ENCODE measurements at places on chromosomes 7 and 10.

GRCh38 chr10:71323407-71323806 lies 4.3 kb downstream of the SLC29A3 start:
- DNase-seq, result no peak

DNA sequence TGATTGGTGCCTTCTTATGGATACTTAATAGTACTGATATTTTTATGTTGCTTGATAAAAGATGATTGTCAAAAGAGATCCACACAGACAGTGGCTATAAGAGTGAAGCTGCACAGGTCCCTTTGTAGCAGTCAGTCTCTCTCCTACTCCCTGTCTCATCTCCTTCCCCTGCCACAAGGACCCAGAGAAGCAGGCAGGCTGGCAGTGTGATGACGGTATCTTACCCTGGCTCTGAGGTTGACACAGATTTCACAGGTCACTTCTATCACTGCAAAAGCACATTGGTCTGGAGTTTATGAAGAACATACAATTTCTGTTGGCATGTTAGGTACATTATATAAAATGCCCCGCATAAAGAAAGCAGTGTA lies 64.4 kb upstream of the AHR start:
- DNase-seq, result no peak

GRCh38 chr10:77618117-77618516 lies 19.5 kb downstream of the KCNMA1 start:
- no peak for DNase-seq

GRCh38 chr7:6271060-6271658 lies 1.3 kb downstream of the CYTH3 start:
- DNase-seq, result peak; percentile 5

DNA sequence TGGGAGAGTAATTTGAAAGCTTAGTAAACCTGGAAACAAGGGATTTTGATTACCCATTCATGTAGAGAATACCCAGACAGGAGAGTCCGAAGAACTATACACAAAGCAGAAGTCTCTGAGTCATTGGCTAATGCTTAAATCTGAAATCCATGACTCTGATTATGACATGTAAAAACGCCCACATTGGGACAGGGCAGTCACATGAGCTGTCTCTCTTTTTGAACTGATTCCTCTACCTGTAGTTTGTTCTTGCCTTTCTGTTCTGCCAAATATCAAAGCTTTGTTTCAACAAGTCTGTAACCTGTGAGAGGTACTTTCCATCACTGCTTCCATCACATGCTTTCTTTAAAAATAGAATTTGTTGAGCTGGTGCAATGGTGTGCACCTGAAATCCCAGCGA lies 4.3 kb upstream of the GPNMB start:
- DNase-seq, result no peak

- no peak for DNase-seq
Measured at GRCh38 chr10:66144016-66144415, 781.8 kb upstream of the LRRTM3 start.

DNA sequence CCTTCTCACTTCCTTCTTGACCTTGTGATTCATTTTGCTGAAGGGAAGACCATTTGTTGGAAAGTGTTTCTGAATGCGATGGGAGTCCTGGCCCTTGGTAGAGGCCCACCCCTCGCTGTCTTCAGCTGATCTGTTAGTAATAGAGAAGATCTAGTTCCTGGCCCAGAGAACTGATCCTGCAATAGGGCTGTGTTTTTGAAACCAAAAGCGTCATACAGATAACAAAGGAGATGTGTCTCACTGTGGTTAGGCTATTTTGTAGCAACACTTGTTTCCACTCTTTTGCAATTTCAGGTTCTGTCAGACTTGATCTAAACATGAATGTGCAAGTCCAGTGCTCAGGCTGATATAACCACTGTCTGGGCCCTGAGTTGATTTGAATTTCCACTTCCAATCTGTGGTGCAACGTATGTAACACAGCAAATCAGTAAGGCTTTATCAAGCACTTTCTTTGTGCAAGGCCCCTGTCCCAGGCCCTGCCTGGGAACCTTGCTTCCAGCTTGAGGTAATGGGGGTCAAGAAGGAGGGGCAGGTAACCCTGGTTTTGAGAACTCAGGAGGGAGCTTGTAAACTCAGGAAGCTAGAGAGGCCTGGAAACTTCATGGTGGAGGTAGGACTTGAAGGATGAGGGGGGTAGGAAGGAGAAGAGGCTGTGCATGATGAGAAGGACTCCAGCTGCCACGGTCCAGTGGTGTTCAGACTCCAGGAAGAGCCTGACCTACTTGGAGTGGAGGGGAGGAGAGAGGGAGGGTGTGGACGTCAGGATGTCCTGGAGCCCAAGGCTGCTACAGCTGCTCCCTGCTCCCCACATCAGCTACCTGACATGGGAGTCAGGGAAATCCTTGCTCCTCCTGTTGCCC lies 42.2 kb upstream of the SRGN start:
- no peak for DNase-seq

- DNase-seq, result no peak
Measured at GRCh38 chr7:4745971-4746919, 29.2 kb upstream of the AP5Z1 start.

DNA sequence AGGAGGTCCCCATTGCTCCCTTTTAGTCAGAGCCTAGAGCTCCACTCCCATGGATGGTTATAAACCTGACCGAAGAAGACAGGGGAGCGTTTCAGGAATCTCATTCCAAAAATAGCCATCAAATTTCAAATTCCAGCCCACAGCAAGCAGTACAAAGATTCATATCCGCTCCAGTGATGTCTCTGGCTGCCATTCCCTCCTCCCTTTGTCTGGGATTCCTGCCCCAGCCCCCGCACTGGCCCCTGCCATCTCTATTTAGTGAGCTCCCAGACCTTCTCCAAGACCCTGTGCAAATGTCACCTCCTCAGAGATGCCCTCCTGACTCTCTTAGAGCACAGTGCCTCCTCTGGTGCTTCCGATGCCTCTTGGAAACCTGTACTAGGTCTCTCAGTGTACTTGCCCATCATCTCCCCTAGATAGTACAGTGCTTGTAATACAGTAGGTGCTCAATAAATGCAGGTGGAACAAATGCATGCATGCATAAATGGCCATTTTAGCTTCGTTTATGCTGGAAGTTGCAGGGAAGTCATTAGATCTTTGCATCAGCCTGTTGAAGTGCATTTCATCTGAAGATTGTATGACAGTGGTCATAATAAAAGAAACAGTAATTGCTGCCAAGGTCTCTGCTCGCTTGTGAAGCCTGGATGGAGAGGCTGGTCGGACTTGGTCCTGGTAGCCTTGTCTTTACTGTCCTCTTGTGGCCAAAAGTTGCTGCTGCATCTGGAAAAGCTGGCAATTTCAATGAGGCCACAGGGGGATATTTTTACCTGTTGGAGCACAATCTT lies 32.0 kb upstream of the HABP2 start:
- DNase-seq, result no peak

GRCh38 chr7:37236906-37237305 lies 211.8 kb downstream of the ELMO1 start:
- no peak for DNase-seq

DNA sequence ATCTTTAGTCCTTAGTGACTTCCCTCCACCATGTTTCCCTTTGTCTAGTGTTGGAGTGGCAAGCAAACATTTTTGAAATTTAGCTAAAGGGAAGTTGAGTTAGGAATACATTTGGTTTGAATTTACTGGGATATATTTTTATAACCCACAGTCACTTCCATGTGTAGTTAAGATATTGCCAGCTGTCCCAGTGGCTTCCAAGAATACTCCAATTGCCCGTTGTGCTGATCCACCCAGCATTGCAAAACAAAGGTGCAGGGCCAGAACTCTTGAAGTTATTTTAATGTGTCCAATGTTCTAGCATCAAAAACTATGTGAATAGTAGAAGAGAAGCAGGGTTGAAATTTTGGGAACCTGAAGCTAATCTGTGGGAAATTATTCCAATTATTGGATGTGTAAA lies 2.5 kb upstream of the P4HA1 start:
- no peak for DNase-seq

GRCh38 chr7:3980300-3980643 lies 679.2 kb downstream of the SDK1 start:
- no peak for DNase-seq

- no peak for DNase-seq
Measured at GRCh38 chr10:62171791-62172190, 96.9 kb downstream of the RTKN2 start.

GRCh38 chr10:32160864-32161263 lies 104.6 kb upstream of the KIF5B start:
- no peak for DNase-seq

- DNase-seq, result no peak
Measured at GRCh38 chr7:125908711-125909110, 979.1 kb upstream of the POT1 start.

GRCh38 chr10:27372095-27372494 lies 131.5 kb upstream of the ACBD5 start:
- DNase-seq, result no peak

DNA sequence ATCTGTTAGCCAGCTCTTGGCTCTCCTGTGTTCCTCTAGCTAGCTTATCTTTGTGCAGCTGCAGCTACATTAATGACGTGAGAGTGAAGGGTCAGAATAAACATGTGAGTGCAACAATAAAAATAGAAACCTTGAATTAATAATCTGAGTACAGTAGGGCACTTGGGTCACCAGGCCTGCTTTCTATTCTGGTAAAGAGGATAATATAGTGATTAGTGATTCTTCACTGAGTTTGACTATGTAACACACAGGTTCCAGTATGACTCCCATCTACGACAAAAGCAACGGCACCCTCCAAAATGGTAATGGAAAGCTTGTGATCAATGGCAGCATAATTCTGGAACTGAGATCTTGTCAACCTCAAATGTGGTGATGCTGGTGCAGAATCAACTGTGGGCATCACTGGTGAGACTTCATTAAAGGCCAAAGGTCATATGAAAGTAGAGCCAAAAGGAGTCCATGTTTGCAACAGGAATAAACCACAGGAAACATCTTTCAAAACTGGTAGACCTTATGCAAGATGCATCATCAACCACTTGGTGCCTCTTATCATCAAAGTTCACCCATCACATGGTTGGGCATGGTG lies 77.6 kb downstream of the NRBF2 start:
- DNase-seq, result no peak

DNA sequence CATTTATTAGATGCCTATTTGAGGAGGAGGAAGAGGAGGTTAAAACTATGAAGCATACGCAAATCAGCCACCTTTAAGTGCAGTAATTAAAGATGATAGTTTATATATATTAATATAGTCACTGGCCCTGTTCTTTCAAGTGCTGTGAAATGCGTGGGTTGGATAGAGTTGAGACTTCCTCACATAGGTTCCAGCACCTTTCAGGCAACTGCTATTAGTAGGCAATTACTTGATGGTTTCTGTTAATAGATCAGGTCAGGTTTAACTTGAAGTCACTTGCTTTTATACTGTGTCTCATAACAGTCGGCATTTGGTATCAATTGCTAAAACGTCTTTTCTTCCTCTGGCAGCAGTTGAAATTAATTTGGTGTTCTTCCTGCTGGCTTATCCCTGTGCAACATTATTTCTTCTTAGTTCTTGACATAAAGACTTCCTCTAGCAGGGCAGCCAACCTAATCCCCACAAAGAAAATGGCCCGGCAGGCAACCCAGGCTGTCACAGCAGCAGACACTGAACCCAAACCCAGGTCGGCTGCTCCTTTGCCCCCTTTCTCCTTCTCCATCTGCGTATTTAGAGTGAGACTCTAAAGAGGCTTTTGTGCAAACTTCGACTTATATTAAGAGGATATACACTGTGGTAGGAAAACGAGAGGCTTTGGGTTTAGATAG lies 35.3 kb upstream of the BET1 start:
- DNase-seq, result no peak

DNA sequence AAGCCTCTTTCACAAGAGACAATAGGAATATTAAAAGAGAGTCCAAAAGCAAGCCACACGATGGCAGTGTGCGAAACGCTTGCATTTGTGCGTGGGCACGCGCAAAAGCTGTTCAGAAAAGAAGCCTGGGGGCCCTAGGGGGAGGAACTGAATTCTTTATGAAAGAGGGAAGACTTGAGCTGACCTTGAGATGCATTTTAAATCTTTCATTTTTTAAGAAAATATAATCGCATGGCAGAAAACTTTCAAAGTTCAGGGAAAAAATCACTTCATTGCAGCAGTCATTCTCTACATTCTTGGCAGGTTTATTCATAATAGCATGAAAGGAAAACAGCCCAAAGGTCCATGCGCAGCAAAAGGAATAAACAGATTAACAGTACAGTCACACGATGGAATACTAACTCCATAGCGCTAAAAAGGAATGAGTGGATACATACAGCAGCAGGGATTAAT lies 206.5 kb upstream of the PRKCQ start:
- DNase-seq, result no peak

DNA sequence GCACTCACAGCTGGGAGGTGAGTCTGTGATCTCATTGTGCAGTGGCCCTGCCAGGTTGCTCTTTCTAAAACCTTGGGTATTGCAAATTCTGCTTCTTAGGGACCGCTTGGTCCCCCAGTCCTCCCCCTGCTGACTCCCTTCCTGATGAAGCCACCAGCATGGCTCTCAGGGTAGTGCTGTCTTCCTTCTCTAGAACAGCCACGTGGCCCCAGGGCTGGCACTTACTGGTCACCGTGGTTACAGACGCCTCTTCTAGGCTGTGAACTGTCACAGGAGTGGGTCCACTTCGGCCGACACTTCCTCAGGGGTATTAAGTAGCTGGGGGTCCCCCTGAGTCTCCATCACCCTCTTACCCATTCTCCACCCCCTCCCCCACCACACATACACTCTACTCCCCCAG lies 2.7 kb upstream of the HTRA1 start:
- DNase-seq, result no peak

DNA sequence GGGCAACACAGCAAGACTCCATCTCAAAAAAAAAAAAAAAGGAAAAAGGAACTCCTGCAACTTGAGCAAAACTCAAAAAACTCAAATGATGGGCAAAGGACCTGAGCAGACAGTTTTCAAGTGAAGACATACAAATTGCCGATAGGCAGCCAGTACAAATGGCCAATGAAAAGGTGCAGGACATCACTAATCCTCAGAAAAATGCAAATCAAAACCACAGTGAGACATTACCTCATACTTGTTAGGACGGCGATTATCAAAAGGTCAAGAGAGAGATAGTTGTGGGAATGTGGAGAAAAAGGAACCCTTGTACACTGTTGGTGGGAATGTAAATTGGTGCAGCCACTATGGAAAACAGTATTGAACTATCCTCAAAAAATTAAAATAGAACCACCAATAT lies 16.8 kb downstream of the SVOPL start:
- no peak for DNase-seq

GRCh38 chr10:120609006-120609405 lies 152.0 kb downstream of the PLPP4 start:
- DNase-seq, result no peak

- DNase-seq, result no peak
Measured at GRCh38 chr10:22369434-22370072, 24.3 kb downstream of the SPAG6 start.

DNA sequence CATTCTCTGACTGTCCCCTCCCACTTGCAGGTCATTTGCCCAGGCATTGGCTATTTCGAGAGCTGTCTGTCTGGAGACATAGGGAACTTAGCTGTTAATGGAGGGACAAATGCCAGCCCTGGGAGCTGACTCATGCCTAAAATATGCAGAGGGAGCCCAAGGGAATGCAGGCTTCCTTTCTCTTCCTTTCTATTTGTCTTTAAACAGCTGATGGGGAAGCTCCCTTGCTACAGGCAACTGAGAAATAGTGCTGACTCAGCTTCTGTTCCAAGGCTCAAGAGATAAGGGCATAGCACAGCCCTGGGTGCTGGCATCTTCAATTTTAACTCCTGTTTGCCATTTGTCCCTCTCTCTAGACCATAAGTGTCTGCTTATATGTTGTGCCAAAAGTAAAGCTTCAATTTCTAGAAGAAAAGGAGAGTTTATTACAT lies 82.7 kb upstream of the C1GALT1 start:
- DNase-seq, result no peak

Data from stimulated activated CD4-positive, alpha-beta T cell treated with anti-CD3 and anti-CD28 coated beads, Interleukin-15, amount 100 ng/mL, for 1 hour (primary cell).